NCI-H2107 (cell line): ENCODE measurements at places on chromosomes 6 and 20.

DNA sequence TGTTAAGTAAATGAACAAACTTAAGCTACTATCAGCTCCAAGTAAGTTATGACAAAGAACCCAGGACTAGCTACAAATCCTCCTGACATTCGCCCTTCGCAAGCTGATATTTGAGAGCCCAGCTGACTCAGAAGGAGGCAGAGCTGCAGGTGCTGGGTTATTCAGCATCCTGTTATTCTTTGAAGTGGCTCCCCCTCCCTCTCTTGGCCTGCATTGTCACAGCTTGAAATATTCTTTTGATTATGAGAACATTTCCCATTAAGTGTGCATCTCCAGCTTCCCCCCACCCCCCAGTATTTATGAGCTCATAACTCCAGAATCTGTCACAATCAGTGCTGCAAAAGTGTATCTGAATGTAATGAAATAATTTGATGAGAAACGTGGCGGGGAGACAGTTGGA lies 78.8 kb upstream of the RALY start:
- DNase-seq = peak; percentile 18

DNA sequence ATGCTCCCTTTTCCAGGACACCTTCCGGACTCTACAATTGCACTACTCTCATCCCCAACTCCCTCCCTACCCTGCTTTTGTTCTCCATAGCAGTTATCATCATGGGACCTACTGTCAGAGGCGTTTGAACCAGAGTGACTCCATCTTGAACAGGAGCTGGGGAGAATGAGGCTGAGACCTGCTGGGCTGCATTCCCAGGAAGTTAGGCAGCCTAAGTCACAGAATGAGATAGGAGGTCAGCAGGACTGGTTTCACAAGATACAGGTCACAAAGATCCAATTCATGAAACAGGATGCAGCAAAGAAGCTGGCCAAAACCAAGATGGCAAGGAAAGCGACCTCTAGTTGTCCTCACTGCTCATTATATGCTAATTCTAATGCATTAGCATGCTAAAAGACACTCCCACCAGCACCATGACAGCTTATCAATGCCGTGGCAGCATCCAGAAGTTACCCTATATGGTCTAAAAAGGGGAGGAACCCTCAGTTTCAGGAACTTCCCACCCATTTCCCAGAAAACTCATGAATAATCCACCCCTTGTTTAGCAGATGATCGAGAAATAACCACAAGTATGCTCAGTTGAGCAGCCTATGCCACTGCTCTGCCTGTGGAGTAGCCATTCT lies 15.6 kb downstream of the SLC13A3 start:
- no peak for DNase-seq

- no peak for DNase-seq
Observed at GRCh38 chr6:82842721-82843120, 222.9 kb downstream of the UBE3D start.

DNA sequence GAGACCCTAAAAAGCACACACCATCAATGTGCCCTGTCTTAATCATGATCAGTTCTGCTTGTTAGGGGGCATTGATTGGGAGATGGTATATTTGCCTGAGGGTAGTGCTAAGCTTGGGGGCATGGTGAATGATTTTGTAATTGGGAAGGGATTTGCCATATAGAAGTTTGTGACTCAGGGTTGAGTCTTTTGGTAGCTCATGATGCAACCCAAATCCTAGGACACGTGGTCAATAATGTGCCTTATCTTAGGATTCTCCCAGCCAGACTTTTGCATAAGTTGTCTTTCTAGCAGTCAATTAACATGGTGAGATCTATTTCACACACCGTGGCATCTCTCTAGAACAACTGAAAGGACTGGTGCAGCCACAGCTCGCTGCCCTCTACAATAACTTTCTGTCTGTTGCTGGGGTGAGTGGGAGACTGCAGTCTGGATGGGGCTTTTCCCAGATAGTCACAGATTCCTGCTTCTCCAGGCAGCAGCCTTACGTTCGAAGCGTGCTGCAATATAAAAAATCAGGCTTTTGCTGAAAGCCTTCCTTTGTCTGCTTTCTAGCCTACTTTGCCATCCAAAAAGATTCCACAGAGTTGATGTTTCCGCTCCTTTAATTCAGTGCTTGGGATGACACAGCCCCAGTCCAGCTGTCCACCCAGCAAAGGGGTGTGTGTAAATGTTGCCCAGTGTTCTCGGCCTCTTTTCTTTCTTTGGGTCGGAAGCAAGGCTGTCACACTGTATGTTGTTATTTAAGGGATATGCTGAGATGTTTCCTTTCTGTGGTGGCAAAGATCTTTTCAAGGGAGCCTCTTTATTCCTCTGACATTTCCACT lies 58.9 kb downstream of the ID4 start:
- DNase-seq = no peak

DNA sequence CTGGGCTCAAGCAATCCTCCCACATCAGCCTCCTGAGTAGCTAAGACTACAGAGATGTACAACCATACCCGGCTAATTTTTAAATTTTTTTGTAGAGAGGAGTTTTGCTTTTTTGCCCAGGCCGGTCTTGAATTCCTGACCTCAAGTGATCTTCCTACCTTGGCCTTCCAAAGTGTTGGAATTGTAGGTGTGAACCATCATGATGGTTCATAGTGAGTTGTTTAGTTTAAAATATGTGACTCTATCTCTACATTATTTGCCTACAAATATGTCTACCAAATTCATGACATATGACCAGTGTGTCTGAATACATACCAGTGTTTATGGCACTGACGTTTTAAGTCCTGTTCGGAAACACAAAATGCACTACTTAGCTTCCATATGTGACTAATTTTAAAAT lies 154.9 kb downstream of the GMPR start:
- no peak for DNase-seq

- DNase-seq = no peak
Observed at GRCh38 chr6:110357298-110357663, 868 bp downstream of the METTL24 start.

- DNase-seq = no peak
Observed at GRCh38 chr6:11007715-11008608, 36.1 kb downstream of the ELOVL2 start.

DNA sequence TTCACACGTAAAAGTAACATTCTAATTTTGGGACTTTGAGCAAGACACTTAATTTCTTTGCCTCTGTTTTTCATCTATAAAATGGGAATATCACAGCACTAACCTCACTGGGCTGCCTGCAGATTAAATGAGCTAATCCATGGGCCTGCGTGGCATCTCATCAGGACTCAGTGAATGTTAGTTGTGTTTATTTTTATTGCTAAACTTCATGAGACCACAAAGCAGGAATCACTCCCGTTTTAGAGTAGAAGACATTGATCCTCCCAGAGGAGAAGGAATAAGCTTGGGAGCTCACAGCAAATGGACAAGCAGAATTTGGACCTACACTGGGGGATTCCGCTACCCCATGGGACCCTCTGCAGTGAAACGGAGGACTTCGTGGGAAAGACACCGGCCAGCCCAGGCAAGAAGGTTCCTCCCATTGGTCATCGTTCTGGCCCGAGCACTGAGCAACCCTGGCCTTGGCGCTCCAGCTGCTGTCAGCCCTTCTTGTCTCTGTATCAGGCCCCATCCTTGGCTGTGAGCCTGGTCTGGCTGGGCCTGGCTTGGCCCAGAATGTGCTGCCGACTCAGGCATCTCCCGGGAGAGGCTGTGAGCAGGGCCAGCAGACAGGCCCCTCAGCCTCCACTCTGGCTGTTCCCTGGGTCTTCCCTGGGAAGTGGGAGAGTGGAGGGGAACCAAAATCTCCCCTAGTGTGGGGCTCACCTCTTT lies 79.8 kb downstream of the NFATC2 start:
- DNase-seq = no peak

DNA sequence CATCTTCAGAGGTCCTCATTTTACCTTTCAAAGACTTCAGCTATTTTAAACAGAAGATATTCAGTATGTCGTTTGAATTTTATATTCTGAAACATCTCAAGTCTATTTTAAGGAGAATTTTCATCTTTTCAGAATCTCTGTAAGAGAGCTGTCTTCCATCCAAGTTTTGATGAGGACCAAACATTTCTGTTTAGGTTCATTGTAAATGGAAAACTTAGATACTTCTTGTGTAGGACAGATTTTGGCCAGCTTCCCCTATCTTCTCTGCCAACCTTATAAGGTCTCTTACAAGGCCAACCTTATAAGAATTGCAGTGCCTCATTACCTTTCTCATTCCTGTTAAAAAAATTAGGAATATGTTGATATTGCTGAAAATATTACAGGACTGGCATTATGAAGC lies 88.1 kb downstream of the AKAP7 start:
- DNase-seq = no peak

DNA sequence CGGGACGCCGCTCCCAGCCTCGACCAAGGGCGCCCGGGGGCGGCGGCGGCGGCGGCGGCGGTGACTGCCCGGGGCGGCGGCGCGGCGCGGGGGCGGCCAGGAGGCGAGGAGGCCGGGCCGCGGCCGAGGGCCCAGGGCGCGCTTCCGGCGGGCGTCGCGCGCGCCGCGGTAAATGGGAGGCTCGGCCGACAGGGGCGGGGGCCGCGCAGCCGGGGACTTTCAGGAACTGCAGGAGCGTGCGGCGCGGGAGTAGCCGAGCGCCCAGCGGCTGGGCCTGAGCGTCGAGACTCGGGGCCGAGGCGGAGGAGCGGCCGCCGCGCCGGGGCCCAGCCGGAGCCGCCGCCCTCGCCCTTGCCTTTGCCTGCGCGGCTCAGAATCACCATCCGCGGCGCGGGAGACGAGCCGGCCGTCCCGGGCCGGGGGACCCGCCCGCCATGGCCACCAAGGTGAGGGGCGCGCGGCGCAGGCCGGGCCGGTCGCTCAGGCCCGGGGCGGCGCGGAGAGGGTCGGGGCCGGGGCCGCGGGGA lies at the start of gene SNX9:
Gene SNX9, plus strand, starts transcription at position 246 of the 527 bp plus-strand sequence. Its CDS starts 189 bp downstream, at position 435.
- DNase-seq = peak; percentile 22

DNA sequence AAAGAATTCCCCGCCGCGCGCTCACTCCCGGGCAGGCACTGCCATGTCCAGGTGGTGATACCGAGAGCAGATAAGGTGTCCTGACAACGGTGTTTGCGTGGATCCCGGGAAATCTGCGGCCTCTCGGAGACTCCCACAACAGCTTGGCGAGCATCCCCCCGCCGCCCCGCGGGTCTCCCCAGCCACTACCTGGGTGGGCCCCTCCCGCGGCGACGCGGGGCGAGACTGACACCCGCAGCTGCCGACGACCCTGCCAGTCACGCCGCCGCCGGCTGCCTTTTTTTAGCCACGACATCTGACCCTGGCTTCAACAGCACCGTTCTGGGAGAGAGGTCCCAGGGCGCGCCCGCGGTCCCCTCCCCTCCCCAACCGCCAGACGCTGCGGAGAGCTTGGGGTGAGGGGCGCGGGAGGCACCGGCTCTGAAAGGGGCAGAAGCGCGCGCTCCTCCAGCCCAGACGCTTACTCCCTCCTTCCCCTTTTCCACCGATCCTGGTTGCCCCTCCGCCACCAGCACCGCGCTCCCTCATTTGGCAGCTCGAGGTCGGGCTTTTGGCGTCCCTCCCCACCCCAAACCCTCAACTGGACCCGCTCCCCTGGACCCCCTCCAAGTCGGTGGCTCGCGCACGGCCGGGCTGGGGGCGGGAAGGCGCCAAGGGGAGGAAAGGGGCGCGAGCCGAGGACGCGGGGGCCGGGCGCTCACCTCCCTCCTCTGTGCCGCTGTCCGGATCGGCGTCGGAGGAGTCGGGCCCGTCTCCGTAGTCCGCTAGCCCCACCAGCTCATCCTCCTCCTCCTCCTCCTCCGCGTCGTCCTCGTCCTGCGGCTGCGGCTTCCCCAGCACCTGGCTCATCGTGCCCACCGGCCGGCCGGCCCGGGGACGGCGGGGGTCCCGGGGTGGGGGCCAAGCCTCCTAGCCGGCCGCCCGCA lies 665 bp downstream of the RRAGD start:
- no peak for DNase-seq

- no peak for DNase-seq
Observed at GRCh38 chr6:134145786-134146185, 93.4 kb upstream of the SLC2A12 start.

GRCh38 chr6:3915076-3915791 lies 66.1 kb downstream of the FAM50B start:
- DNase-seq = no peak

GRCh38 chr20:59359906-59360725 lies 59.7 kb downstream of the EDN3 start:
- DNase-seq = no peak

GRCh38 chr20:19780261-19780660 lies 22.2 kb downstream of the RIN2 start:
- DNase-seq = no peak

DNA sequence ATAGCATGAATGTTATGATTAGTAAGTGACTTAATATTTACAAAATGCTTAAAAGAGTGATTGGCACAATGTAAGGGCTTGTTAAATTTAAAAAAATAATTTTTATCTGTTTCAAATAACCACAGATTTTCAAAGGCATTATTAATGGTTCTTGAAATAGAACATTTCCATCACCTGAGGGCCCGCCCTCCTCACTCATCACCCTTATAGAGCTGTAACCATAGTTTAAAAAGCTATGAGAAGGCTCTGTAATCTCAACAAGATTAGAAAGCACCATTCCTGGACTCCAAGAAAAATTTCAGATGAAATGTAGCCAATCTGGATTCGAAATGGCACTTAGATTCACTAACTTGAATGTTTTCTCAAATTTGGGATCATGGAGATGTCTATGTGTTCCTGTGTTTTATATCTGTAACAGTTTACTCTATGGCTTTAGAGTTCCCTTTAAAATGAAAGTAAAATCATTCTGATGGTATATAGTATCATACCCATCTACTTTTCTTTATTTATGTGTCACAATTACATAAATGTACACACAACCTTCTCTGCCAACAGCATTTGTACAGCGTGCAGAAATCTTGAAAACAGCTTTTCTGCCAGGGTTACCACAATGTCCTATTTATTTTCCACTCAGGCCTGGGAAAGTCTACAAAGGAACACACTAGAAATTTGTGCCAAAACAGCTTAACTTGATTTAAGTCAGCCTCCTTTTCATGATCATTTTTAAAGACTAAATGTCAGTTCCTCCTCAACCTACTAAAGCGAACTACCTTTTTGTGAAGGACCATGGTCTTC lies 207.7 kb downstream of the TBX18 start:
- no peak for DNase-seq

DNA sequence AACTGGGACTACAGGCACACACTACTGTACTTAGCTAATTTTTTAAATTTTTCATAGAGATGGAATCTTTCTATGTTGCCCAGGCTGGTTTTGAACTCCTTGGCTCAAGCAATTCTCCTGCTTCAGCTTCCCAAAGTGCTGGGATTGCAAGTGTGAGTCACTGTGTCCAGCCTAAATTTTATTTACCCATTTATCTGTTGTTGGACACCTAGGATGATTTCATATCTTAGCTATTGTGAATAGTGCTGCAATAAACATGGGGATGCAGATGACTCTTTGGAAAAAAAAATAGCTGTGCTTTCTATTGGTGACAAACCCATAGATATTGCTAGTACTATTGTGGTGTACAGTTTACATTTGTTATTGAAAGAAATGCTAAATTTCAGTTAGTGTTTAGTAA lies 19.6 kb upstream of the SYNCRIP start:
- DNase-seq = no peak

- DNase-seq = no peak
Observed at GRCh38 chr20:25282034-25282781, 34.3 kb downstream of the PYGB start.
